ENCODE measurements at places on chromosomes 5 and 9.

GRCh38 chr9:114098936-114099668, at the start of gene KIF12:
Gene KIF12, minus strand, starts transcription at chr9:114099292. Its CDS starts 16 bp downstream, at chr9:114099276.
- DNase-seq = no peak

GRCh38 chr9:105608721-105609598, 51.0 kb downstream of the FKTN start:
- no peak for DNase-seq

DNA sequence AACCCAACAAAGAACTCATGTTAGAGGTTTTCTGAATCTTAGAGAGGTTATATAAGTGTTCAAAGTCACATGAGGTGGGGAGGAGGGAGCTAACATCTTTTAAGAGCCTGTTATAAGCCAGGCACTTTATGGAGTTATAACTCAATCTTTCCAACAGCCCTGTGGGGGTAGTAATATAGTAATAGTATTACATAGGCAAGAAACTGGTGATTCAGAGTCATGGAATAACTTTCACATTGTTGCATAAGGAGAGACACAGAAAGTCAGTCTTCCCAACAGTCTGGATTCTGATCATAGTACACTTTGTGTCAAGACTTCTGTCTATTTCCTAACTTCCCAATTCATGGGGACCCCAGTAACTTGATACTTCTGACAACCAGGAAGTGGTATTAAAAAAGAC, 89.2 kb downstream of the ACER2 start:
- no peak for DNase-seq

DNA sequence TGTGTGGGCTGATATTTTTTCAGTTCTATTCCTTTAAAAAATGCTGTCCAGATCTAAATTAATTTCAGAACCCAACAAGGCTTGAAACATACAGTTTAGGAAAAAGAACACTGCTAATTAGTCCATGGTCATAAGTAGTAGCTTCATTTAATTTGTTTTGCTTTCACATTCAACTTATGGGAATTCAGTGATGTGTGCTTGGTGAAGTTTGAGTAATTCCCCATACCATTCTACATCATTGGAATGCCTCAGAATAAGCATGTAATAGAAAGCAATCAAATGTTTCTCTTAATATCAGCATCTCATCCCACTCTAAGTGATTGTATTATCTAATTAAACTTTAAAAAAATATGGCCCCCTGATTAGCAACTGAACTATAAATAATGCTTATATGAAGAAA, 2.7 kb downstream of the CNTLN start:
- no peak for DNase-seq

DNA sequence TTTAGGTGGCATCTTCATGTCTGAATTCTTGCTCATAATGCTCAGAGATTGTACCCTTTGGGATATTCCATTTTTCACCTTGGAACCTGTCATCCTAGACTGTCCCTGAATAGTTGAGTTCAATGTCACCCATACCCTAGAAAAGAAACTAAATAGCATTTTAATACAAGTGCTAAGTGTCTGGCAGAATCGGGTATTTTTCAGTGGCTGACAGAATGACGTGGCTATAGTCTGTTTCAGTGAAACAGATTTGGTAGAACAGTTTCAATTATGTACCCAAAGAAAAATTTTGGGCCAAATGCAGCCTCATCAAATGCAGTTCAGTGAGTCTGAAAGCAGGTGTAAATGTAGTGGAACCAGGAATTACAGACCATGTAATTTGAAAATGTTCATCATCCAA, 1041.2 kb downstream of the DTWD2 start:
- DNase-seq = no peak
